Fibroblast of the aortic adventitia (primary cell): ENCODE measurements at places on chromosomes 2 and 18.
A peak's percentile ranks its signal among the peaks of the same experiment; 100 is the strongest.

DNA sequence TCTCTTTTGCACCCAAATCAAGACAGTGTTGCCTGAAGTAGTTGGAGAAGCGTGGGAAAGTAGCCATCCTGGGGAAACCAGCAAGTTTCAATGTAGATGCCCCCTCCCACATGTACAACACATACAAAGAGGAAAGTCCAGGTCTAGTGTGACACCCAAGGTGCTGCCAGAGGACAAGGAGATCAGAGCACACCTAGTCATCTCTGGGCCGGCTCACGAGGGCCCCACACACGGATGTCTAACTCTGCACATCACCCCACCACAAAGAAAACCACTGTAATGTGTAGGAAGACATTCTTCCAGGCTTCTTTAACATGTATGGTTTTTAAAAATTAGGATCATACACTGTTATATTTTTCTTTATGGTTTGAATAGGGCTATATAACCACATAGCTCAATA, 21.6 kb downstream of the PARD6G start:
- no peak for DNase-seq

- no peak for DNase-seq
Measured at GRCh38 chr2:47259829-47260228, 104.7 kb upstream of the STPG4 start.

DNA sequence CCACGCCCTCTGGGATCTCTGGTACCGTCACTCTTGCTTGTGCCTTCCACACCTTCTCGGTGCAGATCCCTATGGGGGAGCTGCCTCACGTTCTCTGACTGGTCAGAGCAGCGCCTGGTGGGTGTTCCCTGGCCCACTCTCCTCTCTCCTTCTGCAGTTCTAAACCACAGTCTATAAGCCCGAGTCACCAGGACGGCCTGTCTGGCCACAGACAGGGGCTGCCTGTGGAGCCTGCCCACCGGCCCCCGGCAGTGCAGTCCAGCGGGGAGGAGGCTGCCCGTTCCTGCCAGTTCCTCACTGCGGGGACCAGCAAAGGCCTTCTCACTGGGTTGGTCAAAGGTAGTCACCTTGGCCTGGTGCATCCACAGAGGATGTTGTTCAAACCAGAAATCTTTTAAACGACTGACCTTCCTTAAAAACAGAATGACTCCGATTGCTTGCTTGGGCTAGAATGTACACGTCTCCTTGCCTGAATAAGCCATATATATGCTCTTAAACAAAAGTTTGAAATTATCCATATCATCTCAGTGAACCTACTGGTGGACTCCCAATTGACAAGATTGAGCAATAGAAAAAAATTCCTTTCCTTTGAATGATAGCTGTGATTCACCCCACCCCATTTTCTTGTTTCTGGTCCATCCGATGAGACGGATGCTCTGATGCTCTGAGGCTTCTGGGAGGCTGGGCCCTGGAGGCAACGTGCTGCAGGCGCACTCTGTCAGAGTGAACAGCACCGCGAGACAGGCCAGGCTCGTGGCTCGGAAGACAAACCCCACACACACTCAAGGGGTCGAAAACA, 61.2 kb downstream of the RALBP1 start:
- no peak for DNase-seq

- DNase-seq, result no peak
Measured at GRCh38 chr2:237673130-237674001, 46.0 kb downstream of the LRRFIP1 start.

DNA sequence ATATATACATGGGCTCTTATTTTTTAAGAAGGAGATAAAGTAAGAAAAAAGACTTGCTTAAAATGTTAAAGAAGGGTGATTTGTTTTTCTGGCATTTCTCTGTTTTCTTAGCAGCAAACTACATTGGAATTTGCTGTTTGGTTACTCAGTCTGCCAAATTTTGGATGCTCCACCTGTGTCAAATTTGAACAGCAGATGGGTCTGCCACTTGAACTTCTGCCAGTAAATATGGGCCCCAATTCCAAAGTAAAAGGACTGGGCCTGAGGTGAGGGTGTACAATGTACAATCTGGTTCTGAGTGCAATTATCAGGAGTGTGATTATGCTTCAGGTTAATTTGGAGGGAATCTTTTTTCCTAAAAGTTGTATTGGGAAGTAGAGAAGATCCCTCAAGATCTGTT, 794.5 kb downstream of the DSC3 start:
- DNase-seq, result no peak

DNA sequence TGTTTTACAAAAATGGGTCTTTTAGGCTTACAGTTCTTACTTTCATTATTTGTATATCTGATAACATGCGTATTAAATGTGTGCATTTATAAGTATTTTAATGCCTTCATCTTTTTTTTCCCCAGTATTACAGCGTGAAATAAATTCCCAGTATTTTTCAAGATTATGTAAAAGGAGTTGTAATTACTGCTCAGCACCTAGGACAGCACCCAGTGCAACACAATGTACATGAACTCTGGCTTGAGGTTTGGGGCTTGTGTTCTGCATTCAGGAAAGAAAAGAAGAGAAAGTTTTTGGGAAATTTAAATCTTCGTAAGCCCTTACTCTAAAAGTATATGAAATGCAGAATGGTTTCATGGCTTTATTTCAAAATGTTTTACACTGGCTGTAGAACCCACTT, 16.7 kb downstream of the ZNF638 start:
- DNase-seq, result peak; percentile 68

DNA sequence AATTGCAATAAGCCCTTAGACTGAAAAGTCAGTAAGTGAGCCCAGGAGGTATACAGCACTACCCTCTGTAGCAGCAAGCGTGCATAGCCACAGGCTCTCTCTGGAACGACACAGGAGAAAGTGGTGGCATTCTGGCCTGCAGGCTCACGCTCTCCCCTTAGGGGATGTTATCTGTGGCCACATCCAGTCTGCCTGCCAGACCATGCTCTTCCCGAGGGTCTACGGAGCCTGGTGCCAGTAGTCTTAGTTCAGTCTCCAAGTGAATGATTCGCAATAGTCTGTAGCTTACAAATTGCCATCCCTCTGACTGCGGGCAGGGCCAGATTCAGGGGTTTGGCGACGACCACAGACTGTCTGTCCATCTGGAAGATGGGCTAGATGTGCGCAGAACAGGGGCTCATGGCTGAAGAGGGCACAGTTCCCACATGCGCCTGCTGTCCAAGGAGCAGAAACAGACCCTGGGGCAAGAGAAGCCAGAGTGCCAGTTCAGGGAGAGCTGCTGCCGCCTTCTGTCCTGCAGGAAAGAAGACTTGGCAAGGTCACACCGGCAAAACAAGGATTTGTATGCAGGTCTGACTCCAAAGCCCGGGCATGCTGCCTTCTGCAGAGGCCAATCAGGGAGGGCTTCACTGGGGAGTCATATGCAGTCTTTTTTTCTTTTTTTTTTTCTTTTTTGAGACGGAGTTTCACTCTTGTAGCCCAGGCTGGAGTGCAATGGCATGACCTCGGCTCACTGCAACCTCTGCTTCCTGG, 3.5 kb upstream of the KLF11 start:
- DNase-seq, result peak; percentile 46

- DNase-seq, result peak; percentile 77
Measured at GRCh38 chr2:187390891-187391290, 57.2 kb downstream of the CALCRL start.

- no peak for DNase-seq
Measured at GRCh38 chr2:71082402-71083252, 14.2 kb downstream of the NAGK start.

- DNase-seq, result no peak
Measured at GRCh38 chr2:64650296-64650695, 3.4 kb downstream of the SERTAD2 start.

- peak; percentile 61 for DNase-seq
Measured at GRCh38 chr2:159071190-159071915, 102.9 kb downstream of the TANC1 start.

GRCh38 chr2:192932376-192932775, 737.6 kb upstream of the TMEFF2 start:
- DNase-seq, result no peak

DNA sequence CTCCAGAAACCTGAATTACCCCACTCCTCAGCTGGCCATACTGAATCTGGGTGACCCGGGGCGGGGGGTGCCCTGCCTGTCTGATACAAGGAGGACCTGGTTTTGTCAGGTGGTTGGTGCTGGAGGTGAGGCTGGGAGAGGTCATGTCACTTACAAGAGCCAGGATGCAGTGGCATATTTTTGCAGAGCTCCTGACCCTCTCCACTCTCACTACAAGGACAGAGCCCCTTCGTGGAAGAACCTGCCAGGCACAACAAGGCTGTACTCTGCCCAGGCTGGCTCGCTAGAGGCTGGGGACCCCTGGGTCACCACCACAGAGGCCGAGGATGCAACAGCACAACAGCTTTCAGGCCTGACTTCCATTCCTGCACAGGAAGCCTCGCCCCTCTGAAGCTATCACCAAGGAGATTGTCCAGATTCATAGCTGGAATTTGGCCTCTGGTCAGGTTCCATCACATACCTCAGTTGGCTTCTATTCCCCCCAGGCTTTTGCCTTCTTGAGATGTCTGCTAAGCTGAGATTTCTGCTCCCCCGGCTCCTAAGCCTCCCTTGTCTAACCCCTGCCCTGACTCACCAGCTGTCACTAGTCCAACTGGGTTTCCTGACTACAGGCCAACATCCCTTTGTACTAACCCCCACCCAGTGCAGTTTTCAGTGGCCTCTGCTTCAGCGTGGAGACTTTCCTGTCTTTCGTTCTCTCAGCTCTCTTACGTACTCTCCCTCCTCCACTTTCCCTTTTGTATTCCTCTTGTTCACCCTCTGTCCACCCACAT, 132.5 kb upstream of the EPAS1 start:
- peak; percentile 100 for DNase-seq

DNA sequence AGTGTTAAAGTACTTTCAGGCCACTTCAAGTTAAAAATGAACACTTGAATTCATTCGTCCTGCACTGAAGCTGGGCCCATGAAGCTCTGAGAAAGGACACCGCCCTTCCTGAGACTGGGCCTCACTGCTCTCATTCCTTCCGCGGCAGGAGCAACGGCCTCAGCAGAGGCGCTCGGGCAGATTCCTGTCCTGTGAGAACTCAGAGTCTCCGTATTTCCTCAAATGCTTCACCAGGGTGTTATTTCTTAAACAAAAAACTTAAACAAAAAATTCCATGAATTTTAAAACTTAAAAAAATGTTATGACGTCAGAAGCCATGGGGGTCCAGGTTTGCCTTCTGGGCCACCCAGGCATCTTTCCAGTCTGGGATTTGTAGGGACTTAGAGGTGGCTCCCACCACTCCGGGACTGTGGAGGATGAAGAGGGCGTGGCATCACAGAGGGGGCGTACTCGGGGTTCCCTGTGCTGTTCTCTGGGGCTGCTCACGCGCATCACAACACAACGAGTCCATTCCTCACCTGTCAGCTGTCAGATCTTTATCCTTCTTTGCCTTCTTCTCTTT, 115.9 kb upstream of the ASB18 start:
- no peak for DNase-seq

DNA sequence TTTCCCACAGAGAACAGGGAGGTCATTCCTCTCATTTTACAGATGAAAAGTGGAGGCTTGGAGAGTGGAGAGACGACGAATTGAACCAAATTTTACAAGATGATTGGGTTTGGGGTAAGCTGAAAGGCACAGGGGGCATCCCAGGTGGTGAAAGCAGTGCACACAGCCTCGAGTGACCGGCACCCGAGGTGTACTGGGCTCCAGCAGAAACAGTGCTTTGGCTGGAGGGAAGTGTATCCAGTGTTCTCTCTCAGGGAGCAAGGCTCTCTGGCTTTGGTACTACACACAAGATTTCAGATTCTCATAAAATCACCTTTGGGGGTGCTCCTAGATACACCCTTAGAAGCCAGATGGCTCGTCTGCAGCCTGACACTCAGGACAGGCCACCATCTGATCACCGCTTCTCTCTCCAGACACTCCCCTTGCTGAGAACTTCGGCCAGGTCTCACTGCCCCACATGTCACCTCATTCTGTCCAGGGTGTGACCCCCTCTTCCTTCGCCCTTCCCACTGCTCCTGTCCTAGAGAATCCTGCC, 339.6 kb downstream of the CYRIA start:
- DNase-seq, result no peak

DNA sequence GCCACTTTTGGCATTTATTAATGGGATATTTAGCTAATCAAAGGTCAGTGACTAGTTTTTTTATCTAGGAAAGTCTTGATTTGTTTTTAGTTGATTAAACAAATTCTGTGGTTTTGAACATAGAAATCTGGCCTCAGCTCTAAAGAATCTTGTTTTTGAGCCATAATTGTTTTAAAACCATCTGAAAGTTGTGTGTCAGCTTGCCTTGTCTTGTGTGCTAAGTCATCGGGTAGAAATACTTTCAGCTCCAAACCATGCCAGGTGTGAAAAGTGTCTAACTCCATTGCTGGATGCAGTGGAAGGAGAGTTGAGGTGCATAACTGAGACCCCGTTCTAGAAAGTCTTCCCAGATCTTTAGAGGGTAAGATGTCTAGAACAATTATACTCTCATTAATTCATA, 22.7 kb downstream of the FARP2 start:
- DNase-seq, result peak; percentile 58

DNA sequence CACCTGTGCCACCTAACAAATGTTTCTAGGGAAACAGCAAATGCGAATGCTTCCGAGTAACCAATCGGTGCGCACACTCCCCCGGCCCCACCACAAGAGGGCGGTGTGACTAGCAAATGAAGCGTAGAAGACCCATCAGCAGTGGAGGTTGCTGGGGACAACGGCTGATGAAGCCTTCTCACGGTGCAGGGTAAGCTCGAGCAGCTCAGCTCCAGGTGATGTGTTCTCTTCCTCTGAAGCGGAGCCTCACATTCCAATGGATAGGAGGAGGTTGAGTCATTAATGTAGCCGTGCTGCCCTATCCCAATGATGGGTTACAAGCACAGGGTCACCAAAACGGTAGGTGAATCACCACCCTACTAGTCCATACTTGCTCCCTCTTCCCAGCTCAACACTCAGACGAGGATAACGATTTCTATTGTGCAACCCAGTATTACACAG, 127.6 kb upstream of the TWIST2 start:
- DNase-seq, result peak; percentile 47

- no peak for DNase-seq
Measured at GRCh38 chr2:171432206-171432968, 1.4 kb downstream of the METTL8 start.

DNA sequence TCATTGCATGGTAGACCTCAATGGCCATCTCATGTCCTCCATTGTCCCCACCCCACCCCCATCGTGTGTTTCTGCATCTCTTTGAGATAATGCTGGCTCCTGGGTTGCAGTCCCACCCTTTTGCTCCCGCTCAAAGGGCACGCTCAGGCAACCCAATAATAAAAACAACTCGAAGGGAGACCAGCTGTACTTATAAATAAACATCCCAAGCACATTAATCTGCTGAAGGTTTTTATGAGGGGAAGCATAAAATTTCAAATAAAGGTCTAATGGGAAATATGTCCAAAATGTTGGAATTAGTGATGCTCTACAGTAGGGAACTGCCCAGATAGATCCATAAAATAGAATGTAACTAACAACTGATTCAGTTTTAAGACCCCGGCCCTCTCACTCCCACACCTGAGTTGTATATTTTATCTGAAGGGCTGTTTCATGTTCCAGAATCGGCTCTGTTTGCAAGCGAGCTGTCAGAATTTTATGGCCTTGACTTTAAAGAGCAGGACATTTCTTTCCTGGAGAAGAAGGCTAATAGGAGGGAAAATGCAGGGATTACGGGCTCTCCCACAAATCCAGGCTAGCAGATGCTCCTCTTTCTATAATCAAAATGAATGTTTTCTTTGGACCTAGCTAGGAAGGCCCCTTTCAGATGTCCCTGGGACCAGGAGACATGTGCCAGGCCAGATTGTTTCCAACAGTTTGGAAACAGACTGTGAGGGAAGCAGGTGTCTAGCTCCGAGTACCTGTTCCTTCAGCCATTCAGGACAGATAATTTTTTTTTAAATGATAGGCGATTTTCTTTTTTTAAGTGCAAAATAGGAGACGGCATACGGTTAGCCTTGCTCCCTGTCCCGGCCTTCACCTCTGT, 103.7 kb downstream of the APOB start:
- no peak for DNase-seq
